ENCODE measurements at places on chromosomes 13 and 19.

GRCh38 chr19:18846862-18847548 lies 15.2 kb downstream of the UPF1 start:
- peak; percentile 68 for DNase-seq

DNA sequence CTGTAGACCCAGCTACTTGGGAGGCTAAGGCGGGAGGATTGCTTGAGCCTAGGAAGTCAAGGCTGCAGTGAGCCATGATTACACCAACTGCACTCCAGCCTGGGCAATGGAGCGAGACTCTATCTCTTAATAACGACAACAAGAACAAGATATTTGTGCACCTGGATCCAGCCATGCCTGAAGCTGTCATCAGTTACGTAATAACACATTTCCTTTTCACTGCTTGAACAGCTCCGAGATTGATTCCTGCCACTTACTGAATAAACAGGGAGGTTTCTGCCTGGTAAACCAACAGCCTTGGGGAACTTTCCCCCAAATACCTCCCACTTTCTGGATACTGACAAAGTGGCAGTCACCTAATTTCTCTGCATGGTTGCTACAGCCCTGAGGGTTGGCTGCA lies 5.4 kb downstream of the KANK2 start:
- DNase-seq, result no peak

- DNase-seq, result no peak
Measured at GRCh38 chr13:48969685-48970084, 6.0 kb upstream of the FNDC3A start.

DNA sequence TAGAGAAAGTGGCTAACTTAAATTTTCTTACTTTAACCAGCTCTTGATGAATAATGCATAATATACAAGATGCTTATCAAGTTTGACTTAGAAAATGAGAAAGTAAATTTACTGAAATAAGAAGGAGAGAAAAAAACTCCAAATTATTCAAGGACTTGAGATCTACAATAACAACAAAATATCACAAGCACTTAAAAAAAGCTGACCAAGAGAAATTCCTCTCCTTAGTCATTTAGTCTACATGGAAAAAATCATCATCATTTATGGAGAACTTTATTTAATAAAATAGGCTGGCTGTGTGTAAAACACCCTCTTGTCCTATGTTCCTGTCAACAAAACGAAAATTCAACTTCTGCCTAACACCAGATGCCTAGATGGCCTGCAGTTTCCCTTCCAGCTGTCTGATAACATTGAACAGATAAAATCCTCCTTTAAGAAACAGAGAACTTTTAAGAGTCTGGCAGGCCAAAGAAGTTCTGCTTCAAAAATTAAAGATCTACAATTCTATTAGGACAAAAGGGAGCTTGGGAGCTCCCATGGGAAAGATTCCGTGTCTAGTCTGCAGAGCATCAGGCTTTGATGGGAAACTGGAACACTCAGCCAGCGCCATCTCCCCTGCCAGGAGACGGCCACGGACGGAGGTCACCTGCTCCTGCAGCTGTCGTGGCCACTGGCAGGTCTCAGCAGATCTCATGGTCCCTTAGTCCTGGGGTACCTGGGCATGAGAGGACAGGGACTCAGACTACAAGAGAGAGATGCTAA lies 37.9 kb upstream of the ATP11A start:
- no peak for DNase-seq

GRCh38 chr19:1276628-1277022 lies 1.3 kb downstream of the FAM174C start:
- no peak for DNase-seq

DNA sequence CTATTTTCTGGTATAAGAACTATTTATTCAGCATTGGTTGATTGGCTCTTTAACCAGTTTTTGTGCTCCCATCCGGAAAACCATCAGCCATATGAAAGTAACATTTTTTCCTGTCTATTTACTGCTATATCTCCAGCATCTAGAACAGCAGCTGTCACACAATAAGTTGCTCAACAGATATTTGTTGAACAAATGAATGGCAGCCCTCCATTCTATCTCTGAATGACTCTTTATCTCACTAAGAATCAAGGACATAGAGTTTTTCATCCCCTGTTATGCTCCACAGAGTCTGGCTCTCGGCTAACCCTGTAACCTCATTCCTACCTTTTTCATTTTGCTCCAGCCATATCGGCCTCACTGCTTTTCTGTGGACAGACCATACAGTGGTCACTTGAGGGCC lies 145.5 kb downstream of the SLITRK6 start:
- DNase-seq, result no peak

Data from CD4-positive, alpha-beta T cell treated with Interferon alpha-2 for 1 hour (primary cell).